ENCODE measurements at places on chromosomes 1 and 21.

GRCh38 chr1:238951809-238952208 is 434.6 kb upstream of the CHRM3 start:
- peak; percentile 24 for DNase-seq

DNA sequence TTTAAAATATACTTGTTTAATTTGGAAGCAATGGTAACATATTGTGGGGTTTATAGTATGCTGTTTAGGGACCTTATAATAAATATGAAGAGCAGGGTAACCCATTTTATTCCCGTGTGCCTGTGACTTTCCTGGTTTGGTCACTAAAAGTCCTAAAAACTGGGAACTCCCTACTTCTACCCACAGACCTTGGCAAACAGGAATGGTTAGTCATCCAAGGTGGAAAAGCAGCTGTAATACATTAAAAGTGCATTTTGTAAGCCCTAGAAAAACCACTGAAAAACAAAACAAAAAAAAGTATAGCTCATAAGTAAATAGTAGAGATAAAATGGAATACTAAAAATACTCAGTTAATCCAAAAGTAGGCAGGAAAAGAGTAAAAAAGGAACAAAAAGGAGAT is 538.9 kb downstream of the LMO4 start:
- no peak for DNase-seq

GRCh38 chr1:192529031-192529755 is 46.4 kb upstream of the RGS1 start:
- no peak for DNase-seq

GRCh38 chr1:21251773-21252471 is 38.3 kb downstream of the ECE1 start:
- no peak for DNase-seq

DNA sequence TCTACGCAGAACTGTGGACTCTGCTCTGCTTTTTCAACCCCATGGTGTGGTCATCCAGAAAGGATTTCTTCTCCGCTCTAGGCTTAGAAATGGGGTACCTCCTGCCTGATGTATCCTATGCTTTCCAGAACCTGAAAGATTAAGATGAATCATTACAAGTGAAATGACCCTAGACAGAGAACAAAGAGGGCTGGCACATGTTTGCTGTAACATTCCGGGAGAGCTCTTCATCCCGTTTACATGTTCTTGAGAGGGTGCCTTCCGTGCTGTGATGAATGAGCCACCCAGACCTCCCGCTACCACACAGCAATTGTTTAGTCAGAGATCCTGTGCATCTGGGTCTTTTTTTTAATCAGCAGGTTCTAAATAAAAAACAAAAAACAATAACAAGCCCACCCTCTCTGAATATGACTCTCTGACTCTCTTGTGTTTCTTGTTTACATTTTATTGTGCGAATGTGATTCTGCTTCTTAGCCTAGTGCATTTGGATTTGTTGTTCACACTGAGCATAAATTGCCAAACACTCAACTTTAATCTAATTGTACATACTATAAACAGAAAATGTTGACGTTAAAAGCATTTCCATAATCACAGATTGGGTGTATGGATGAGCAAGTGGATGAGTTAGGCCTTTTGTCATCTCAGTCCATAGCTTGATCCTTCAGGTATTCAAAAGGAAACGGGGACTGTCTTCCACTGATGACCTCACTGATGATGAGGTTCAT is 87.1 kb downstream of the GPR88 start:
- DNase-seq = no peak

DNA sequence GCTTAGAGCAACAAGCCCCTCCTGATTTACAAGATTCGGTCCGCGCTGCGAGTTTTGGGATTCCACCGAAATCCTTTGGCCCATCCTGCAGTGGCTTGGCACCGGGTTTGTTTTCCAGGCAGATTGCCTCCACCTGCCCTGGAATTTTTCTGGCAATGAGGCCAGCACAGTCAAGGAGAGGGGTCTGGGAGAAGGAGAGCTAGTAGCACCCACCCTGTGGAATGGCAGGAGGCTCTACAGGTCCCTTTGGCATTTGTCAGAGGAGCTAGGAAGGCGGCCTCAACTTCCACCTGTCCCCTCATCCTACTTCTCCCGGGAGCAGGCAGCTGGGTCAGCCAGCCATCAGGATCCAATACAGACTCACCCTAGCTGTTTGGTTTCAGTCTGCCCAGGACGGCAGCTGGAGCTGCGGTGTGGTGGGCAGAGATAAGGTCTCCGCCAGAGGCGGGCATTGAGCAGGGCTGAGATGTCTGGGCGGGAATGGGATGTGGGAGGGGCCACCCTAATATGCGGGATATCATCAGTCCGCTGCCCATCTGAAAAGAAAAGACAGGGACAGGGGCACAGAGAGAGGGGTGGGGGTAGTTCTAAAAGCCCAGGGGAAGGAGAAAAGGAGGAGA is 37.8 kb upstream of the PRELP start:
- DNase-seq = no peak

DNA sequence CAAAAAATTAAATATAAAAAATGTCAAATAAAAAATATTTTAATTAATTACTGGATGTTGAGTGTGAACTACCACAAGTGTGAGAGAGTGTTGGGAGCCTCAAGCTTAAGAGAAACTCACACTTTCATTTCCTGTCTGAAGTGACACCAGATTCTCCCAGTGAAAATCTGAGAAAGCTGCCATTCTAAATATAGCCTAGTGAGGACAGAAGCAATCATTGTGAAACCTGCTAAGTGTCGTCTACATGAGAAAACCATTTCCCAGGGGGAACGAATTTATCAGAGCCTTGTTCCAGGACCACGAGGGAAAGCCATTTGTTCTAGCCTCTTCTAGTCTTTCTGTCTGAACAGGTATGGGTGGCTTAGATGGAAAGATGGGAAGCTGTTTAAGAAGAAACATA is 329.3 kb upstream of the PRMT6 start:
- DNase-seq = no peak
